ENCODE measurements at places on chromosomes 3 and 15. TPM values are rescaled to one million over a fixed set of nuclear protein-coding genes. Genes with fewer than 3 reads are reported as not detected.

GRCh38 chr3:58321791-58322190 is 10.9 kb upstream of the PXK start:
- H3K36me3 ChIP-seq = peaks cover 17% of the 10 kb centered on the region
- H3K4me1 ChIP-seq = peaks cover 27% of the 10 kb centered on the region
- DNase-seq = no peak
- H3K27ac ChIP-seq = no peak overlapping the region
- no peaks in the 10 kb centered on the region for H3K27me3 ChIP-seq

DNA sequence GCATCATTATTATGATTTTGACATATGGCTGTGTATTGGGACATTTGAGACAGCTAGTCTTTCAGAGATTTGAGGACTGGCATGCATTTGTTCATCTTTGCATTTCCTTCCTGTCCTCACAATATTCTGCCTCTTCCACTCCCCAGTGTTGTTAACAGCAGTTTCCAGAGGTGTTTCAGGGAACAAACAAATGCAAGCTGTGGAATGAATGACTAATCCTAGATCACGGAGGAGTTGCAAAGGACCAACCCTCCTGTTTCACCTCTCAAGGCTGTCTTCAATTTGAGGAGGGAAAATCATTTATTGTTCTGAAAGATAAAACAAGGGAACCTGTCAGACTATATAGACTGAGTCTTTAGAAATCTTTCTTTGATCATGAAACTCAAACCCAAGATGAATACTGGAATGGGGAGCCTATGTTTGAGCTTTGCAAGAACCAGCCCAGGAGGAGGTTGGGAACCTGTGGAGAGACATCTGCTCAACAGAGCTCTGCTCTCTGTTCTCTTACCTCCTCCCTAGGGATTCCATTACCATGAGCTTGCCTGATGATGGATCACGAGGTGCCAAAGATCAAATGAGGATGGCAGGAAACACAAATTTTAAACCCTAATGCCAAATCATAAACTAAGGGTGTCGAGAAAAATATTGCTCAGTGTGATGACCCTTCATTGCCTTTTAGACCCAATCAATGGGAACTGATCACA is 68.5 kb downstream of the SLC7A14 start:
- no peaks in the 10 kb centered on the region for H3K36me3 ChIP-seq
- no peak overlapping the region for H3K4me3 ChIP-seq
- H3K27ac ChIP-seq = no peak overlapping the region
- no peak for DNase-seq

GRCh38 chr3:62500556-62501288 is 127.4 kb upstream of the FEZF2 start:
- no peak overlapping the region for H3K4me3 ChIP-seq
- H3K27ac ChIP-seq = no peak overlapping the region
- peaks cover 2% of the 10 kb centered on the region for H3K27me3 ChIP-seq
- no peaks in the 10 kb centered on the region for H3K36me3 ChIP-seq

DNA sequence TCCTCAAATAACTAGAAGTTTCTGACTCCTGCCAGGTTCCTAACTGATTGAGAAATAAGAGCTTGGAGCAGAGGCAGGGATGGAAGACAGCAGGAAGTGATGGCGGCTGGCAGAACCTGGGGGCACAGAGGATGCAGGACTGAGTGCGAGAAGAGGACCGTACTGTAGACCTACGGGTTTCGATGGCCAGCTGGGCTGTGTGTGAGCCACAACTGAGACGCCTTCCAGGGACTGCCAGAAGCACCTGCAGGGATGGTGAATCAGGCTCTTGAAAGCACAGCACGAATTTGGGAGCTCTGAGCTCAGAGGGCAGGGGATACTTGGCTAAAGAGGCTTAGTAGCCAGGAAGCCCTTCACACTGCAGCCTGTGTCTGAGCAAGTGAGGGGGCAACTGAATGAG is 165.6 kb downstream of the ABHD5 start:
- H3K4me1 ChIP-seq = no peaks in the 10 kb centered on the region
- H3K27me3 ChIP-seq = peaks cover 43% of the 10 kb centered on the region
- DNase-seq = no peak
- no peaks in the 10 kb centered on the region for H3K36me3 ChIP-seq
- no peak overlapping the region for H3K27ac ChIP-seq

DNA sequence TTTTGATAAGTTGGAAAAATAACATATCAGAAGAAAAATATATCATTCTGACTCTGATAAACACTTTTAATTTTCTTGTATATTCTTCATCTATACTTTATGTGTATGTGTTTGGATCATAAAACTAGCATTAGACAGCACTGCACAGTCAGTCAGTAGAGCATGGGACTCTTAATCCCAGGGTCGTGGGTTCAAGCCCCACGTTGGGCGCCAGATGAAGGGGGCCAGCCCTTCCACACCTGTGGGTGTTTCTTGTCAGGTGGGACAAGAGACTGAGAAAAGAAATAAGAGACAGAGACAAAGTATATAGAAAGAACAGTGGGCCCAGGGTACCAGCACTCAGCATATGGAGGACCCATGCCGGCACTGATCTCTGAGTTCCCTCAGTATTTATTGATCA is 546.0 kb upstream of the NR2F2 start:
- no peak overlapping the region for H3K4me3 ChIP-seq
- no peaks in the 10 kb centered on the region for H3K36me3 ChIP-seq
- no peaks in the 10 kb centered on the region for H3K4me1 ChIP-seq
- DNase-seq = no peak
- no peaks in the 10 kb centered on the region for H3K27me3 ChIP-seq

DNA sequence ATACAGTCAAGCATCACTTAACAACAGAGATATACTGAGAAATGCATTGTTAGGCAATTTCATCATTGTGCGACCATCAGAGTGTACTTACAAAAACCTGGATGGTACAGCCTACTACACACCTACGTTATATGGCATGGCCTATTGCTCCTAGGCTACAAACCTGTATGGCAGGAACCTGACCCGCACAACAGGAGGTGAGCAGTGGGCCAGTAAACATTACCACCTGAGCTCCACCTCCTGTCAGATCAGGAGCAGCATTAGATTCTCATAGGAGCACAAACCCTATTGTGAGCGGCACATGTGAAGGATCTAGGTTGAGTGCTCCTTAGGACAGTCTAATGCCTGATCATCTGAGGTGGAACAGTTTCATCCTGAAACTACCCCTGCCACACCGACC is 89.7 kb downstream of the SCAPER start:
- no peak overlapping the region for H3K27ac ChIP-seq
- peaks cover 15% of the 10 kb centered on the region for H3K4me1 ChIP-seq
- no peak for DNase-seq
- H3K4me3 ChIP-seq = no peak overlapping the region
- H3K27me3 ChIP-seq = no peaks in the 10 kb centered on the region
- H3K36me3 ChIP-seq = peaks cover 16% of the 10 kb centered on the region

GRCh38 chr3:114839476-114839875 is 307.6 kb downstream of the ZBTB20 start:
- no peak for DNase-seq
- no peaks in the 10 kb centered on the region for H3K36me3 ChIP-seq
- no peak overlapping the region for H3K4me3 ChIP-seq
- H3K27me3 ChIP-seq = no peaks in the 10 kb centered on the region

GRCh38 chr3:44340058-44340395 is 1.5 kb downstream of the TCAIM start:
- peaks cover 7% of the 10 kb centered on the region for H3K36me3 ChIP-seq
- peaks cover 24% of the 10 kb centered on the region for H3K4me1 ChIP-seq
- no peaks in the 10 kb centered on the region for H3K27me3 ChIP-seq
- DNase-seq = no peak
- H3K4me3 ChIP-seq = peak overlapping the region; percentile 97

- no peak for DNase-seq
- peaks cover 3% of the 10 kb centered on the region for H3K4me1 ChIP-seq
- no peak overlapping the region for H3K4me3 ChIP-seq
- H3K27me3 ChIP-seq = peaks cover 1% of the 10 kb centered on the region
Measured at GRCh38 chr3:53817211-53817610, 29.0 kb downstream of the CHDH start.

DNA sequence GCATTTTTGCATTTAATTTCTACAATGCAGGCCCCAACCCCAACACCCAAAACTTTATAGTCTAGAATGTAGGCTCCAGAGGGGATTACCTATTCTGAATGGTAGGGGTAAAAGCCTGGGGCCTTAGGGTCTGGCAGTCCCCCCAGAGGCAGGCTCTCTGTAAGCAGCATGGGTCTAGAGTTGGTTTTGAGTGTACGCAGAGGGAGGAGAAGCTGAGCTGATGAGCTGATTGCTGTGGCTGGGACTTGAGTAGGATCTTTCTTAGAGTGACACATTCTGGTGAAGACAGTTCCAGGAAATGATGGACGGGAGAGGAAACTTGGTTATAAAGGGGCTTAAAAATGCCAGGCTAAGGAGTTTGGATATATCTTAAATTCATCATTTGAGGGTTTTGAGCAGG is 2.1 kb downstream of the LPP start:
- H3K4me3 ChIP-seq = peak overlapping the region; percentile 81
- peak overlapping the region; percentile 93 for H3K27ac ChIP-seq
- H3K27me3 ChIP-seq = no peaks in the 10 kb centered on the region
- H3K36me3 ChIP-seq = peaks cover 30% of the 10 kb centered on the region
- peaks cover 76% of the 10 kb centered on the region for H3K4me1 ChIP-seq

DNA sequence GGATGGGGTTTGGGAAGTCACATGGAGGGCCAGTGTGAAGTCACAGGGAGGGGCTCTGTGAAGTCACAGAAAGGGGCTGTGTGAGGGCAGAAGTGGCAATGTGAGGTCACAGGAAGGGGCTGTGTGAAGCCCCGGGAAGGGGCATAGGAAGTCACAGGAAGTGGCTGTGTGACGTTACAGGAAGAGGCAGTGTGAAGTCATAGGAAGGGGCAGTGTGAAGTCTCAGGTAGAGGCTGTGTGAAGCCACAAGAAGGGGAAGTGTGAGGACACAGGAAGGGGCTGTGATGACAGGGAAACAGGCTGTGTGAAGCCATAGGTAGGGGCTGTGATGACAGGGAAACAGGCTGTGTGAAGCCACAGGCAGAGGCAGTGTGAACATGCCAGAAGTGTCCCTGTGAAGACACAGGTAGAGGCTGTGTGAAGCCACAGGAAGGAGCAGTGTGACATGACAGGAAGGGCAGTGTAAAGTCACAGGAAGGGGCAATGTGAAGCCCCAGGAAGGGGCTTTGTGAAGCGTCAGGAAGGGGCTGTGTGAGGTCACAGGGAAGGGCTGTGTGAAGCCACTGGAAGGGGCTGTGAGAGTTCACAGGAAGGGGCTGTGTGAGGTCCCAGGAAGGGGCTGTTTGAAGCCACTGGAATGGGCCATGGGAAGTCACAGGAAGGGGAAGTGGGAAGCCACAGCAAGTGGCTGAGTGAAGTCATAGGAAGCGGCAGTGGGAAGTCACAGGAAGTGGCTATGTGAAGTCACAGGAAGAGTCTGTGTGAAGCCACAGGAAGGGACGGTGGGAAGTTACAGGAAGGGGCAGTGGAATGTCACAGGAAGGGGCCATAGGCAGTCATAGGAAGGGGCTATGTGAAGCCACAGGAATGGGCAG is 37.1 kb downstream of the GASK1A start:
- peaks cover 9% of the 10 kb centered on the region for H3K4me1 ChIP-seq
- H3K36me3 ChIP-seq = peaks cover 1% of the 10 kb centered on the region
- H3K27me3 ChIP-seq = no peaks in the 10 kb centered on the region
- H3K27ac ChIP-seq = no peak overlapping the region
- DNase-seq = peak; percentile 18

- DNase-seq = no peak
- no peak overlapping the region for H3K27ac ChIP-seq
- H3K36me3 ChIP-seq = no peaks in the 10 kb centered on the region
- peaks cover 4% of the 10 kb centered on the region for H3K27me3 ChIP-seq
Measured at GRCh38 chr3:98711426-98711825, 51.7 kb upstream of the ST3GAL6 start.

GRCh38 chr15:57684491-57685151 is 21.9 kb upstream of the POLR2M start:
- H3K4me3 ChIP-seq = no peak overlapping the region
- H3K27me3 ChIP-seq = no peaks in the 10 kb centered on the region
- no peaks in the 10 kb centered on the region for H3K36me3 ChIP-seq
- no peak for DNase-seq
- peaks cover 13% of the 10 kb centered on the region for H3K4me1 ChIP-seq
- H3K27ac ChIP-seq = no peak overlapping the region

DNA sequence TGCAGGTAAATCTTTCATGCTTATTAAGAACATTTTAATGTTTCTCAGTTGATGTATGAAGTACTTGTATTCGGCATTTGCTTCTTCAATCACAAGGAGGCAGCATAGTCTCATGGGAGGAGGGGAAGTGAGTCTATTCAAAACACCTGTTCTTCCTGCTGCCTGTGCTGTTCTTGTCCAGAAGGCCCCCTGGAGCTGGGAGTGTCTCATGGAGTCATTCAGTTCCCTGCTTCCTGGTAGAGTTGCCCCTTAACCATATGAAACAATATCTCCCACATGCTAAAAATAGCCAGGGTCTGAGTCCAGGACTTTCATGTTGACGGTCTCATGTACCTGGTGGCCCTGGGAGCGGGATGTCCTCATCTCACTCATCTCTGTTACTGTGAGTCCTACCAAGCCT is 15.5 kb upstream of the PPP1R2 start:
- H3K27ac ChIP-seq = no peak overlapping the region
- no peaks in the 10 kb centered on the region for H3K27me3 ChIP-seq
- H3K4me1 ChIP-seq = peaks cover 36% of the 10 kb centered on the region
- DNase-seq = peak; percentile 68

DNA sequence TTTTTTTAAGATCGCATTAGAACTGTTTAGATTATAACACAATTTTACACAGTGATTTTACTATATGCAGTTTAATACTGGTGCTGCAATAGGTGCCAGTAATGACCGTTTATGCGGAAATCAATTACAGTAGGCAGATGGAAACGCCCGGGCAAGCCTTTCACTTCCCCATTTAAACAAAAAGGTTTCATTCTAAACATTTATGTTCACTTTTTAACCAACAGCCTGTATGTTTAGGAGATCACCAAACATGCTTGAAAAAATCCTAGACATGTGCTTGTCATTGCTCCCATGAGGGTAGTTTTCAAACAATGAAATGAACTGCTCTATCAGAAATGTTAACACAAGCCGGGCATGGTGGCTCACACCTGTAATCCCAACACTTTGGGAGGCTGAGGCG is 2.7 kb downstream of the BNIP2 start:
- DNase-seq = no peak
- H3K27me3 ChIP-seq = no peaks in the 10 kb centered on the region
- peak overlapping the region; percentile 55 for H3K4me3 ChIP-seq
- H3K4me1 ChIP-seq = peaks cover 52% of the 10 kb centered on the region

The FBLN2 gene
- total RNA-seq = not detected

The LYZL4 gene
- not detected for total RNA-seq

The SPTSSB gene
- total RNA-seq = not detected

The AGBL1 gene
- not detected for total RNA-seq

The TBL1XR1 gene
- 167 TPM for total RNA-seq

The TRIM59 gene
- 58.2 TPM for total RNA-seq

All from activated CD4-positive, alpha-beta T cell treated with anti-CD3 and anti-CD28 coated beads, Interleukin-2, amount 10 ng/mL, durations not matched to agents 7 days and 5 days (primary cell).